GM04503 (cell line): ENCODE measurements at places on chromosomes 5 and 9.

DNA sequence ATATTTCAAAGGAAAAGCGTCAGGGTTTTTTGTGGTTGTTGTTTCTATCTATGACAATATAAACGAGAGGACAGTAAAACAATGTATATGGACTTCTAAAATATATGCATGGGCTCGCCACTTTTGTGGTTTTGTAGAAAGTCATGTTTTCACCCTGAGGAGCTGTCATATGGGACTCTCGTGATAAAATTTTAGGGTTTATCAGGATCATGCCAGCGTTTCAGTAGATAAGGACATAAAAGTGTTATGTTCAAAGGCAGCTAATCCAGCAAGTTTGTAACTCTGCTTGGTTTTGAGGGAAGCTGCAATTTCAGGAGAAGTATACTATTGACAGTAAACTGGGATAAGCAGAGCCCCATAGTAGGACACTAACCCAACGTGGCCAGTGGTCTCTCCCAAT, 120.3 kb downstream of the CDC42SE2 start:
- DNase-seq = no peak

DNA sequence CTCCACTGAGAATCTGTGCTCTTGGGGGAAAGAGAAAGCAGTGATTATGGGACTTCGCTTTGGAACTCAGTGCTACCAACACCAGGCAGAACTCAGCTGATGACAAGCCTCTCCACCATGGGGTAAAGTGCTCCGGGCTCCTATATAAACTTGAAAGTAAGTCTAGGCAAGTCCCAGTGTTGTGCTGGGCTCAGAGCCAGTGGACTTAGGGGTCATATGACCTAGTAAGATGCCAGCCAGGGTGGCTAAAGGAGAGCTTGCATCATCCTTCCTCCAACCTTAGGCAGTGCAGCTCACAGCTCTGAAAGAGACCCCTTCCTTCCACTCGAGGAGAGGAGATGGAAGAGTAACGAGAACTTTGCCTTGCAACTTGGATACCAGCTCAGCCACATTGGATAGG, 35.1 kb upstream of the FREM1 start:
- no peak for DNase-seq

GRCh38 chr5:156759156-156759555, 90.9 kb upstream of the PPP1R2B start:
- no peak for DNase-seq

DNA sequence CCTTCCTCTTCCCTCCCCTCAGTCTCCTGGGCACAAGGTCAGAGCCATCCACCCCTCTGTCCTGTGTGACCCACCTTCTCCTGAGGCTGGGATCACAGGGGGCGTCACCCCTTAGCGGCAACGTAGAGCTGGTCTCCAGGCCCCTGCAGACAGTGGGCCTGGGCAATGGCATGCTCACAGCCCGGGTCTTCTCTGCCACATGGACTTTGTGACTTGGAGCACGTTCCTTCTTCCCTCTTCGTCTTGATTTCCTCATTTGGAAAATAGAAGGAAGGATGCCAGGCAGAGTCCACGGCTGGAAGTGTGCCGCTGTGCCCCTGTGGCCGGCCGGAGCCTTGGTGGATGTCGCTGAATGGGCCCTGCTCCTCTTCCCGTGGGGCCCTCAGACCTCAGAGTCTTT, 10.0 kb downstream of the RXRA start:
- no peak for DNase-seq

- no peak for DNase-seq
These were observed at the start of gene NPDC1 for GRCh38 chr9:137046088-137046787. Gene NPDC1 (minus strand): TSS chr9:137046177. CDS start chr9:137045989, 188 bp downstream.

- DNase-seq = no peak
These were observed 4.7 kb upstream of the TMEM210 start for GRCh38 chr9:137176302-137177182.

GRCh38 chr5:15044521-15044920, 172.9 kb upstream of the ANKH start:
- no peak for DNase-seq

GRCh38 chr9:131019388-131020239, 10.6 kb downstream of the LAMC3 start:
- DNase-seq = peak; percentile 57

DNA sequence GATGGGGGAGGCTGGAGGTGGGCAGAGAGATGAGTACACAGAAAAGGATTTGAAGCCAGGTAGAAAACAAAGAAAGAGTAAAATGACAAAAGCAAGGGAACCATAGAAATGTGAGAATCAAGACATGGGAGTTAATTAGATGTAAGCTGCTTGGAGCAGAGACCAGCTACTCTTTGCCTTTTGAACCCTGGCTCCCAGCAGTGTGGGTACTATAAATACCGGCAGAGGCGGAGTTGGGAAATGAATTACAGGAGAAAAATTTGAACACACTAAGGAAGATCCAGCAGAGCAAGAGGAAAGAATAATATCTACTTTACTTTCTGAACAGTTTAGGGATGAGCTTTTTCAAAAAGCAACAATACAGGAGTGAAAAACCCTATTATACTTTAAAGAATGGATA, 36.5 kb downstream of the KIF24 start:
- DNase-seq = no peak

GRCh38 chr5:74034733-74035132, 408.7 kb downstream of the ARHGEF28 start:
- no peak for DNase-seq

DNA sequence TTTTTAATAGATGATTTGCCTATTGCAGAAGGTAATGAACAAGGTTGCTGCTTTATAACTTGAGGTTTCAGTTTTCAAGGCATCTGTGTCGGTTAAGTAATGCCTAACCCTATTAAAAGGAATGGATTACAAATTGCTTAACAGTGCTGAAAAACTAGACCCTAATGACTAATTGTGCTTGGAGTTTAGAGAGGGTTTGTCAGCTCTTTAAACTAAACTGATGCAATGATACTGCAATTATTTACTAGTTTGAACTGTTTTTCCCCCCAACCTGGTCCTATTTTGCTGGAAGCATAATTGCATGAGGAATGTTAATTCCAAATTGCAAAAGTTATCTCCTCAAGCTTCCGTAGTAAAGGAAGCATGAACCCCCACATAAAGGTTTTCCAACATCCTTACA, 39.3 kb upstream of the TLX3 start:
- DNase-seq = peak; percentile 23

DNA sequence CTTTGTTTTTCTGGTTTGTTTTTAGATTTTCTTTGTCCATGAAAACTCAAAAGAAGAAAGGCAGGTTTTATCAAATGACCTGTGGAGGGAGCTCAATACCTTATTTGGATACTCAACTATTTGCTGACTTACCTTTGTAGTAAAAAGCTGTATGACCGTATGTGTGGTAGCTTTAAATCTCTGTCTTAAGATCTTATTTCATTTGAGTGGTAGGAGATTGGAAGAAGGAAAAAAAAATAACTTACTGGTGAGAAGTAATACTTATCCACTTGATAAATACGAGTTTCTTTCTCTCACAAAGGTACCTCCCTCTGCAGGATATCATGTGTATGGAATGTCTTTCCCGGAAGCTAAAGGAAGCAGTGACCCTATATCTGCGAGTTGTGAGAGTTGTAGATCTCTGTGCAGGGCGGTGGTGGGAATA, 15.0 kb downstream of the FBXO38 start:
- no peak for DNase-seq

DNA sequence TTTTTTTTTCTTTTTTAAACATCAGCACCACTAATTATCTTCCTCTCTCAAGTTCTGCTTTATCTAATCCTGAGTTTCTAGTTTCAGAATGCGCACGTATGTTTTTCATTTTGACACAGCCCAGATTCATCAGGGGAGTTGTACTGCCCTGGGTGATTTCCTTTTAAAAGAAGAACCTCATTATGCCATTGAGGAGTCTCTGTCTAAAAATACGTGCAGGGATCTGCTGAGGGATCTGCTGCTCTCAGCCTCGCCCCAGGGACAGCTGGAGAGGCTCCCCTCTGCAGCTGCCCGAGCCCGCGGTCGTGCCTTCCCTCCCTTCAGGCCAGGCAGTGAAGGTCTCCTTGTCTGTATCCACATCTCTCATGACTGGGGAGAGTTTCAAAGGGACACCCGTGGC, 273.1 kb downstream of the ARHGEF28 start:
- no peak for DNase-seq

DNA sequence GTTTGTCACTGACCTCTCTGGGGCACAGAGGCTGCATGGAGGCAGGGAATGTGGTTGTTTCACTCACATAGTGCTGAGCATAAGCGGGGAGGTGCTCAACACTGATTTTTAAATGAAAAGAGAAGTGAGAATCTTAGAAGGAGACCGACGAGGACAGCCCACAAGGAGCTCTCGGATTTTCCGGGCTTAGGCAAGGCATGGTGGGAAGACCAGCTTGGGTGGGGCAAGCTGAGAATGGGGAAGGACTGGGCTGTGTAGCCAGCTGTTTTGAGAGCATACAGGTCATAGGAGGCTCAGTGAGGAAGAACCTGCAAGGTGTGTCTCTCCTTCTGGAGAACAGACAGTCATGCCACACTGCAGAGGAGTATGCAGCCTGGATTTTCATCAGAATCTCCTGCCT, 86.0 kb upstream of the TNFSF8 start:
- no peak for DNase-seq

GRCh38 chr9:36145970-36146369, 9.4 kb downstream of the GLIPR2 start:
- DNase-seq = no peak

DNA sequence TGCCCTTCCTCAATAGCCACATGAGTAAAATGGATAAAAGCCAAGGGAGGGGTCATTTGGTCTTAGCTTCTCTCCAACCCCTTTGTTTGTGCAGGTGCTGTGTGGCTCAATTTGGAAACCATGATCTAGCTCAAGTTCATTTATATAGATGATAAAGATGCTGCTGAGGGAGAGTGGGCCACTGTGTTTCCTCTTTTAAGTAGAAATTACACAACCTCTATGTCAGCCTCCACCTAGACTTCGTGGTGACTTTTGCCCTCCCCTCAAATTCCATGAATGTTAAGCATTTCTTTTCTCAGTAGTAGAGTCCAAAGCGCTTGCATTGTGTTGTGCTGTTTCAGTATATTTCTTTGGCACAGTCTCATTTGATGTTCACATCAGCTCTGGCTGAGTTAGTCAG, 241.4 kb downstream of the ARHGAP26 start:
- no peak for DNase-seq

DNA sequence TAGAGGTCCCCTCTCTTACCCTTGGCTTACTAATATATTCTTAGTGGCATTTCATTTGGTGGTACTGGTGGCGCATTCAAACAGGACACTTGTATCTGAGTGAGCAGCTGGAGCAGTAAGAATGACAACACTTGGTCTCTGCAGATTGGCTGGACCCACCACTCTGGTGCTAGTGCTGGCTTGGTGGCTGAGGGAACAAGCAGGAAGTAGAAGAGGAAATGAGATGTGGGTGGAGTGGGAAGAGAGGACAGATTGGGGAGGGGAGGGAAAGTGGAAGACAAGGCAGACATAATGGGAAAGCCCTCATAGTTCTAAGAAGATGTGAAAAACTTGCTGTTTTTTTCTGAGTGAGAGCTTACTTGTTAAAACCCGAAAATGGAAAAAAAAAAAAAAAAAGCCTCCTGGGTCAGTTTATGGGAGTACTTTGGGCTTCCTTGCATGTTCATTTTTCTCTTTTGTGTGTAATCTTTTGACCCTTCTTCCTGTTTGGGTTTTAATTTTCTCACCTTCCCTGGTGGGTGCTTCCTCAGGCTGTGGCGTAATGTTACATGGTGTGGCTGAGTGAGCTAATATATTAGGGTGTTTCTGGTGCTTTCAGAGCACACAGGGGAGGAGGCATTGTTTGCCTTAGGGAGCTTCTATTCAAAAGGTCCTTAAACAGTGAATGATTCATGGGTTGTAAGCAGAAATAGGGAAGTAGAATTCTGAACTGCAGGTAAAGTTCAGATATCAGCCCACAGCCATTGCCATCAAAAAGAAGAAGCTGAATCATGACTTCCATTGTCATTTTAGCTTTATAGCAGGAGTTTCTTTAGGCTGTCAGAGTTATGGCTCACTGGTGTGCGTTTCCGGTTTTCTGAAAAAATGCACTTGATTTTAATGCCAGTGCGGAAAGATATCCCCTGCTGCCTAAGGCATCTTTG, 52.3 kb downstream of the TLE4 start:
- no peak for DNase-seq

DNA sequence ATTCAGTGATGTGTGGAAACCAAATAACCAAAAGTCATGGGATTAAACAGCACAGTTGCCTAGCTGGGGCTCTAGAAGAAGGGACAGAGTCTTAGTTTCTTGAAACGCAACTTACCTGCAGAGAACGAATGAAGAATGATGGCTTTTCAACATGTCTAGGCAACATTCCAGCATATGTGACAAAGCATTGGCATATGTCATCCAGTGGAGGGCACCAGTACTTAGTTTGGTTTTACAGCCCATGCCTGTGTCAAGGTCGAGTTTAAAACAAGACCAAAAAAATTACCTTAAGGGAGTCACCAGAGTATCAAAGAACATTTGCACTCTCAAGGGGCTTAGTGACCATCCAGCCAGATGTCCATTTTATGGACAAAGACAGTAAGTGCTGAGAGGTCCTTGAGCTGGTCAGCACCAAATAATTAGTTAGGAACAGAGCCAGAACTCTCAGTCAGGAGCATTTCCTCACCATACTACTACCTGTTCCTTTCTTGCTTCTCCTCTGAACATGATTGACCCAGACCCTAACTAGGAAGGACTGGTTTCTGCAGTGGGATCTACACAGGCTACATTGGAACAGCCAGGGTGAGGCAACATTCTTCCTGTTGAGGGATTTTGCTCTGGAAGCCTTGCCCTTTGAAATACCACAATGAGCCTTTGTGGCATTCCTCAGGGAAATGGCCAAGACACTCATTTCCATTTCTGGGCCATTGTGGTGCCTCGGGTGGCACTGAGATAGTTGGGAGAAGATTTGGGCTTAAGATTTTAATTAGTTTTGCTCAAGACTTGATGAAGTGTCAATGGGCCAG, 75.4 kb upstream of the ANKH start:
- no peak for DNase-seq

GRCh38 chr5:56083286-56083854, 88.6 kb upstream of the IL6ST start:
- DNase-seq = no peak

DNA sequence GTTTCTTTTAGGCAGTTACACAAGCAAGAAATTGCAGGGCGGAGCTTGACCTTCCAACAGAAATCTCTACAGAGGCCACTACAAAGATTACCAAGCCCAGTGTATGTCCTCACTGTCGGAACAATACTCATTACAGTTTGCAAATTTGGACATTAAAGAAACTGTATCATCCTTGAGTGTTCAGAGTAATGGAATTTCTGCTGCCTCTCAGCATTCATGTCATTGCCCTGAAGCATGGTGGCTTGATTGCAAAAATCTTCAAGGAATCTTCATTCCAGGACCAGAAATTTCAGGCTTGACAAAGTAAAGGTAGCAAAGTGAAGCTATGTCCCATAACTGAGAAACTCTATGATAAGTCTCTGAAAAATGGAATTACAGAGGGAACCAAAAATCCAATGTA, 134.6 kb upstream of the MAP3K1 start:
- no peak for DNase-seq
